Urinary bladder (tissue), 4 donors: ENCODE measurements at places on chromosomes 2 and 18.
A peak's percentile ranks its signal among the peaks of the same experiment; 100 is the strongest.

DNA sequence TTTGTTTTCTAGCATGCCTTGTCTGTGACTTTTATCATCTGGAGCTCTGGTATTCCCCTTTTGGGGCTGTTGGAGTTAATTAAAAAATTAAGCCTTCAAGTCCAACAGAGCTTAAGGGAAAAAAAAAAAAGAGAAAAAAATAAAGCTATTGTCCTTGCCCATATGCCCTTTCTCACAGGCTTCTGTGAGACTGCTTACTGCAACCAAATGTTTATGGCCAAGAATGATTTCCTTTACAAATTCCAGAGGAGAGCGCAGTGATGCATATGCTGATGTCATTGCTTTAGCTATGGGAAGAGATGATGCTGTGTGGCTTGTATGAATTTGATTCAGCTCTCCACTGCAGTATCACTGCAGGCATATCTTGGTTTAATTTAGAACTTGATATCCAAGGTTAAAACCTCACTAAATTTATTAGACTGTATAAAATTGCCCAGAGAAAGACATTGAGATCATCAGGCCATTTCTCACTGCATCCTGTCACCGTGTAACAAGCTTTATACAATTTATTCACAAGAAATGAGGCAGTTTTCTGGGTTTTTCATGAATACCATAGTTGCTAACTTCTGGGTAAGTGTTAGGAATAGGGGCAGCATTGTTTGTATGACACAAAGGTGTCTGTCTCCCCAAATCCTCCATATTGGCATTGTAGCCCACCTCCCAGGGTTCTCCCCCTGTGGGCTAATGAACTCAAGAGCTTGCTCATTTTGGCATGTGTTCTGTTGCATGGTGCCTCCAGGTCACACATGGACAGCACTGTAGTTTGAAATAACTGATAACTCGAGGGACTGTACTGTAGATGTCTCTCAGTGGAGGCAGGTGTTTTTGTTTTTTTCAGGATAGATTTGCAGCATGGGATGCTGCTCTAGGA, 85.0 kb downstream of the TANC1 start:
- DNase-seq, result no peak

DNA sequence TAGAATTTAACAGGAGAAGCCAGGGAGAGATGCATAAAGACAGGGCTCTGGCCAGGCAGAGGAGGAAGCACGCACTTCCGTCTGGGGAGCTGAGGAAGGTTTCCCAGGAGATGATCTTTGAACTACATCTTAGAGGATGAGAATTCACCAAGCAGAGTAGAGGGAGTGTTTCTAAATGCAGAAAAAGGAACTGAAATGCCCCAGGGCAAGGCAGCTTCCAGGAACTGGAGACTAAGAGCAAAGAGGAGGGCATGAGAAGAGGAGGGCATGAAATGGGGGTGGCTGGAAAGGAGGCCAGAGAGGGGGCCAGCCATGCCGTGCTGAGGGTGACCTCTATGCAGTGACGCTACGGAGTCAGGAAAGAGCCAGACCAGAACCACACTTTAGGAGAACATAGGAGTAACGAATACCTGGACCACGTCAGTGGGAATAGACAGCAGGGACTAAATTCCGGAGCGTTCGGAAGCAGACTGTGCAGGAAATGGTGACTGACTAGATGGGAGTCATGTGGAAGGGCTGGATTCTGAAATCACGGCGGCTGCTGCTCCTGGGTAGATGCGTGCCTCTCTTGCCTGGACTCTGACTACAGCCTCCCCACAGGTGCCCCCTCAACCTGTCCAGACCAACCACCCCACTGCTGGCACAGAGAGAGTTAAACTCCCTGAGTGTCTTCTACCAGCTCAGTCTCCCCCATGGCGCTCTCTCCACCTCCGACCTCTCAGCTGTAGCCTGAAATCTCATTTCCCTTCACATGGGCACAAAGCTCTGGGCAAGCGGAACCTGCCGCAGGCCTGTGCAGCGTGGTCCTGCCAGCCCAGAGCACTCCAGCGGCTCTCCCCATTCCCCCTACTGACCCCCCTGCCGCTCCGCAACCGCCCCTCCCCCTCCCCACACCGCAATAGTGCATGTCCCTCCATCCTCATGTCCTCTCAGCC, 87.0 kb upstream of the RTN4 start:
- no peak for DNase-seq

DNA sequence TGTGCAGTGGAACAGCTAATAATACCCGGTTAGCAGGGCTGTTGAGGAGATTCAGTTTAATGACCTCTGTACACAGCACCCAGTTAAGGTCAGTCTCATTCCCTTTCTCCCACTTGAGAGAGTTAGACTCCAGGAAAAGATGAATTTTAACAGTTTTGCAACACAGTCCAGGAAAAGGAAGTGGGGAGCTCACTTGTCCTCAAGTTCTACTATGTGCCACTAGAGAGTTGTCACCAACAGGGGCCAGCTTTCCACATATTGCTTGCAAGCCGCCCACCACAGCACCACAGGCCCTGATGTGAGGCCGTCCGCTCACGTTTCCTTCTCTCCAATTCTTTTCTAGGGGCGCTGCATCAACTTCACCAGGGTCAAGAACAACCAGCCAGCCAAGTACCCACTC, 142.1 kb downstream of the GFPT1 start:
- no peak for DNase-seq

DNA sequence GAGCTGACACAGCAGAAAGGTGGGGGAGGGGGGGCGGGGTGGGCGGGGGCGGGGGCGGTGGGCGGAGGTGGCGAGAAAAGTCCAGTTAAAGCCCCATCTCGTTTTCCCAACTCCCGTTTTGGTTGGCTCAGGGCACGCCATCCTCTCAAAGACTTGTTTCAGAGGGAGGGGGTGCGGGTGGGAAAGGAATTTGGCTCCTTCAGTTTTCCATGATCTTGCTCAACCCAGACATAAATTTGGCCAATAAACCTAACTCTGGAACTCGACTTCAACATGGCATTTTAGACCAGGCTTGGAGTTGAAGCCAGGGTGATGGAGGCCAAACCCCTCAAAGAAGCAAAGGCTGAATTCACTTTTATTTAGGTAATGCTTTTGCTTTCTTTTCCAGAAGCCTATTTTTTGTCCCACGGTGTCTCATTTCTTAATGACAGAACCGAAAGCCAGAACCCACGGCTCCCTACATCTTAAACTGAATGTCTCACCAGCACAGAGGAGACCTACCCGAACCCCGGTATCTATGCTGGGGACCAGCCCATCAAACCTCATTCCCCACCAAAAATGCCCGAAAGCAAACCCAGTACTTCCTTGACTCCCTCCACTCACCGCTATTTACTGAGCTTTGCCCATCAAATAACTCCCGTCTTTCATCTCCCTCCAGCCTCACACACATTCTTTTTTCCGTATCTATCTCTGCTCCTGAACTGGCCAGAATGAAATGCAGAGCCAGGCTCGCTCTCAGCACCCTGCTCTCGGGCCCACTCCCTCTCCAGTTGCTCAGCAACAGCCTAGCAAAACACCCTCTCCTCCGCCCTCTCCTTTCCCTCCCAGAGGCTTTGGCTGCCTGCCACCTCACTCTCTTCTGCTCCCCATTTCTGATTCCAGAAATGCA, 4.3 kb downstream of the IGFBP5 start:
- peak; percentile 91 for DNase-seq

DNA sequence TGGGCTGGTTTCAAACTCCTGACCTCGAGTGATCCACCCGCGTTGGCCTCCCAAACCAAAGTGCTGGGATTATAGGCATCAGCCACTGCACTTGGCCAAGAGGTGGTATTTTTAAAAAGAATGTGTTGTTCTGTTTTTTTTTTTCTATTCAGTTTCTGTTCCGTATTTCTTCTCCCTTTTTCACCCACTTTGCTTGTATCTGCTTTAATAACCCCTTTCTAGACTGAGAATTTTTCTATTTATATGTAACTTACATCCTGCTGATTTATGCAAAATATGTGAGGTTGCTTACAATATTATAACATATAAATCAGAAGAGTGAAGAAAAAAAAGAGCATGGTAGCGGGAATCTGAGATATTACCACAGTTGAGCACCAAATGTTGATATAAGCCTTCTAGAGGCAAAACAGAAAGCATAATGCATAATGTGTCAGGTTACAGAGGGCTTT, 17.2 kb upstream of the LYPD6B start:
- no peak for DNase-seq

DNA sequence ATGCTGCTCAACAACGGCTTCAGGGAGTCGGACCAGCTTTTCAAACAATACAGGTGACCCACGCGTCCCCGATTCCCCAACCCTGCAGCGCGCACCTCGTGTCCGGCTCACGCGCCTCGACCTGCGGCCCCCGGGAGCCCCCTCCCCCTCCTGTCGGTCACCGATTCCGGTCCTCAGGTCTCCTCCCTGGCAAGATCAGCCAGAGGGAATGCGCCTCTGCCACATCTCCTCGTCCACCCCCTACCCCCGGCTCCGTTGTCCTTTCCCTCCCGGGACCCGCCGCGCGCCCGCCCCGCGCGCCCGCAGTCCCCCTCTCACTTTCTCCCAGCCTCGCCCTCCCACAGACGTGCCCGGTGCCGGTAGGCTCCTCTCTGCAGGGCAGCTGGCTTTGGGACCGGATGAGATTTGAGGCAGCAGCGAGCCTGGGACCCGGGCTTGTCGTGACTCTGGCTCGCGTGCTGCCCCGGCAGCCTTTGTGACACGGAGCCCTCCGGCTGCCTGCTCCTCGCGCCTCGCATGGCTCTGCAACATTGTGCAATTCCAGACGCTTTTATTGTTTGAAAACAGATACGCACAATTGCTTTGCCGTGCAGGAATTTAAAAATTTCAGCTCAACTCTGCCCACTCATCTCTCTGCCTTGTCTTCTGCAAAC, 558 bp downstream of the TTC39C start:
- no peak for DNase-seq

DNA sequence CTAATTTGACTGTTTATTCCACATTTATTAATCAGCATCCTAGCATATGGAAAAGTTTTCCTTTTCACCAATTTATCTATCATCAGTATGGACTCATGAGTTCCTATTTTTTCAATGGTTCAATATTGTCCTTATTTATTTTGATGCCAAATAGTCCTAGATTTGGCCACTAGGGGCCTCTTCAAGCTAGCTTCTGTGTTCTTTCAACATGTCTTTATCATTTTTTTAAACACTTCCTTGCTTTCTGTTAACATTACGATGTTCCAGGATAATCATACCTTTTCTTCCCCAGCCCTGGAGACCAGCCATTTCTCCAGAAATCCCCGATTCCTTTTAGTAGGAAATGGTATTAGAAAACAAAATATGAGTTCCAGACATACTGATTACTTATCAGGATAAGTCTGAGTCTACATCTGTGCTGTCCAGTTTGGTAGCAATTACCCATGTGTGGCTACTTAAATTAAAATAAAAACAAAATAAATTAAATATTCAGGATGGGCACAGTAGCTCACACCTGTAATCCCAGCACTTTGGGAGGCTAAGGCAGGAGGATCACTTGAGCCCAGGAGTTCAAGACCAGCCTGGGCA, 70.6 kb downstream of the RPE start:
- no peak for DNase-seq

- no peak for DNase-seq
These were observed 173.6 kb downstream of the CAMKMT start for GRCh38 chr2:44535376-44535775.

DNA sequence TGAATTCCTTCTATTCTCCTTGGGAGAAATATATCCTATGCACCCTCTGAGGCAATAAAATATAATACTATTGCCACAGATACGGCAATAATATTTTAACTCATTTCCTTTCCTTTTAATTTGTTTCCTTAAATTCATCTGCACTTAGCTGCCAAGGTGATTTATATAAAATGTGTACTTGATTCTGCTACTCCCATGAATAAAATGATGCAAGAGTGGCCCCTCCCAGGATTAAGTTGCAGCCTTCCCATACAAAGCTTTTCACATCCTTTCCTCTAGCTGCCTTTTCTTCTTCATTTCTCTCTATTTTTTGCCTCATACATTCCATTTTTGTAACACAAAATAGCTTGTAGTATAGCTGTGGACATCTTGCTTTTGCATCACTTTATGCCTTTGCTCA, 464.1 kb upstream of the ZEB2 start:
- no peak for DNase-seq

- no peak for DNase-seq
These were observed 3.6 kb downstream of the GPC1 start for GRCh38 chr2:240438810-240439697.

GRCh38 chr2:232421189-232421785, 14.6 kb downstream of the ALPG start:
- no peak for DNase-seq

- no peak for DNase-seq
These were observed 85.9 kb downstream of the USP40 start for GRCh38 chr2:233480490-233481202.

DNA sequence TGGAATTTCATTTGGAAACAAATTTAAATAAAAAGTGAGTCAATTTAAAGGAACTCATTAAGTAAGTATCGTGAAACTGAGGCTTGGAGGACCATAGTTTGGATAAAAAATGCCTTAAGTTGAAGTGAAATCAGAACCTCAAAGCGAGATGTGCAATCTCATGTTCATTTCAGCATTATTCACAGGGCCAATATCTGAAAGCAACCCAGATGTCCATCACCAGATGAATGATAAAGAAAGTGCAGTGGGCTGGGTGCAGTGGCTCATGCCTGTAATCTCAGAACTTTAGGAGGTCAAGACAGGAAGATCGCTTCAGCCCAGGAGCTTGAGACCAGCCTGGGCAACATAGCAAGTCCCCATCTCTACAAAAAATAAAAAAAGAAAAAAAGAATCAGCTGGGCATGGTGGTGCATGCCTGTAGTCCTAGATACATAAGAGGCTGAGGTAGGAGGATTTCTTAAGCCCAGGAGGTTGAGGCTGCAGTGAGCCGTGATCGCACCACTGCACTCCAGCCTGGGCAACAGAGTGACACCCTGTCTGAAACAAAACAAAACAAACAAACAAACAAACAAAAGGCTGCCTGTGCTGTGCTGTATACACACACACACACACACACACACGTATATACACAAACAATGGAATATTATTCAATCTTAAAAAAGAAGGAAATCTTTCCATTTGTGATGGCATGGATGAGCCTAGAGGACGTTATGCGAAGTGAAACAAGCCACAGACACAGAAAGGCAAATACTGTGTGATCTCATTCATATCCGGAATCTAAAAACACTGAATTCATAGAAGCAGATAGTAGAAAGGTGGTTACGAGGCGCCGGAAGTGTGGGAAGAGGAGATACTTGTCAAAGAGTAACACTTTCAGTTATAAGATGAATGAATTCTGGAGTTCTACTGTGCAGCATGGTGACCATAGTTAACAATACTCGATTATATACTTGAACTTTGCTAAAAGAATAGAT, 14.5 kb downstream of the SH3RF3 start:
- DNase-seq, result no peak

- peak; percentile 48 for DNase-seq
These were observed 9.7 kb upstream of the IL1RN start for GRCh38 chr2:113117541-113118262.
